Upper lobe of left lung (tissue), 6 donors: ENCODE measurements at places on chromosomes 6 and 20.

DNA sequence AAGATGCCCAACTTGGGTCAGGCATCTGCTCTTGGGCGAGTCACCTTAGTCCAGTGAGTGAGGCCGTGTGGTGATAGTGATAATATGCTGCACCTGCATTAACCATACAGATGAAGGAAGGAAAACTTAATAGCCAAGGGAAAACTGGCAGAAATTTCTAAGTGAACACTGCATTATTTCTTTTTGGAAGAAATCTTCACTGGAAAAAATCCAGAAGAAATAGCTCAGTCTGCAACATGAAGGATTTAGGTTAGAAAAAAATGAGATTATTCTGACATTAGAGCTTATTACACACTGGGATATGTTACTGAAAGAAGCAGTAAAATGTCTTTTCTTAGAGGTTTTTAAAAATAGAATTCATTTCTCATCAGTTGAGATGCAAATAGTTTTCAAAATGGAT lies 947.3 kb downstream of the KIF16B start:
- no peaks in the 10 kb centered on the region for H3K27me3 ChIP-seq
- no peak for DNase-seq
- H3K4me1 ChIP-seq = no peaks in the 10 kb centered on the region
- H3K27ac ChIP-seq = no peak overlapping the region
- no peaks in the 10 kb centered on the region for H3K36me3 ChIP-seq
- H3K4me3 ChIP-seq = no peak overlapping the region

GRCh38 chr6:35158520-35158919 lies 17.4 kb upstream of the TCP11 start:
- no peaks in the 10 kb centered on the region for H3K36me3 ChIP-seq
- no peak overlapping the region for H3K27ac ChIP-seq
- no peaks in the 10 kb centered on the region for H3K4me1 ChIP-seq
- no peaks in the 10 kb centered on the region for H3K27me3 ChIP-seq
- no peak for DNase-seq

- H3K27me3 ChIP-seq = no peaks in the 10 kb centered on the region
- no peak for DNase-seq
- H3K27ac ChIP-seq = no peak overlapping the region
- no peaks in the 10 kb centered on the region for H3K4me1 ChIP-seq
Measured at GRCh38 chr6:169292338-169293124, 38.9 kb upstream of the THBS2 start.

DNA sequence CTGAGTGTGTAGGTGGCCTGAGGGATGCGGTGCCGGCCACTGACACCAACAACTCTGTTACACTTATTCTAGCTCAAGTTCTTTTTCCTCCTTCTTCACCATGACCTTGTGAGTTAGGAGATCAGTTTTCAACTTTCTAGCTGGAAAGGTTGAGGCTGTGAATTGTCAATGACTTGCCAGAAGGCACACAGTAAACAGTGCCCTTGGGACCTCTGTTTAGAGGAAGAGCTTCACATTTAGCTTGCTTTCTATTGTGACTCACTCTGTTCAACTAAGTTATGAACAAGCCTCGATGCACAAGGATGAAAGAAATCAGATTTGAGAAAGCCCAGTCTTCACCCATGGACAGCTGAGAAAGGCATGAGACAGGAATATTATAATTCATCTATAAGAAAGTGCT lies 455.6 kb downstream of the MAFB start:
- H3K4me3 ChIP-seq = no peak overlapping the region
- H3K27me3 ChIP-seq = no peaks in the 10 kb centered on the region
- H3K27ac ChIP-seq = no peak overlapping the region
- no peaks in the 10 kb centered on the region for H3K36me3 ChIP-seq
- no peaks in the 10 kb centered on the region for H3K4me1 ChIP-seq

DNA sequence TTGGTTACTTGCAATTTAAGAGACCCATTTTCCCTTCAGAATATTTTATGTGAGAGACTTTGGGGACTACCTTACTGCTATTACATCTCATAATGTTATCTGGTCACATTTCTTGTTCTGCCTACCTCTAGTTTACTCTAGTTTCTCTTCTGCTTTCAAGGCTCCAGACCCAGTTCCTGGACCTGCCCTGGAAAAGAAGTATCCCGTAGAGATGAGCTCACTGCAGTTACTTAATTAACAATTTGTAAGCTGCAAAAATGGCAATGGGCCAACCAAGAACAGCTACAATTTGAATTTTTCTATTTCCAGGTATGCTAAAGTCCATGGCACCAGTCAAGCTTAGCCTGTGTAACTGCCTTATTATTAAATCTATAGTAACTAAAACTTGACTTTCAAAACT lies 25.0 kb downstream of the TAB2 start:
- no peaks in the 10 kb centered on the region for H3K36me3 ChIP-seq
- H3K27me3 ChIP-seq = no peaks in the 10 kb centered on the region
- no peak overlapping the region for H3K4me3 ChIP-seq
- no peak for DNase-seq

- H3K4me3 ChIP-seq = no peak overlapping the region
- H3K36me3 ChIP-seq = peaks cover 67% of the 10 kb centered on the region
- DNase-seq = no peak
- no peaks in the 10 kb centered on the region for H3K27me3 ChIP-seq
Measured at GRCh38 chr20:34771680-34772081, 53.8 kb downstream of the NCOA6 start.

GRCh38 chr20:58161192-58161591 lies 67.3 kb downstream of the ANKRD60 start:
- H3K4me1 ChIP-seq = no peaks in the 10 kb centered on the region
- H3K27me3 ChIP-seq = no peaks in the 10 kb centered on the region
- H3K27ac ChIP-seq = peak overlapping the region; percentile 32
- H3K4me3 ChIP-seq = no peak overlapping the region
- H3K36me3 ChIP-seq = no peaks in the 10 kb centered on the region

DNA sequence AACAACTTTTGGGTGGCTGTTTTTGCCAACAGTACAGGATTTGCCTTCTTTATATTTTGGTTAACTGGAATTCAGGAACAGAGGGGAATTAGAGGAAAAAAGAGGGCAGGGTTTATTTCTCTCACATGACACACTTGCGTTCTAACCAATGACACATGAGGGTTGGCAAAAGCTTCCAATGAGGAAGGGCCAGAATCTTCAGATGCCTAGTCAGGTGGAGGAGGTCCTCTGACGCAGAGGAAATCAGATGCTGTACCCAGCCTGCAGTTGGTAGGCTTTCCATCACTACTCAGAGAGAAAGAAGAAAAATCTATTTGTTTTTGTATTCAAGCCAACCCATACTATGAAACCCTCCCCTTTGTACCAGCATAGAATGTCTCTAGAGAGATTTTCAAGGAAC lies 20.8 kb downstream of the TM9SF4 start:
- H3K36me3 ChIP-seq = peaks cover 11% of the 10 kb centered on the region
- no peak for DNase-seq
- no peaks in the 10 kb centered on the region for H3K4me1 ChIP-seq
- H3K27ac ChIP-seq = no peak overlapping the region
- no peak overlapping the region for H3K4me3 ChIP-seq

DNA sequence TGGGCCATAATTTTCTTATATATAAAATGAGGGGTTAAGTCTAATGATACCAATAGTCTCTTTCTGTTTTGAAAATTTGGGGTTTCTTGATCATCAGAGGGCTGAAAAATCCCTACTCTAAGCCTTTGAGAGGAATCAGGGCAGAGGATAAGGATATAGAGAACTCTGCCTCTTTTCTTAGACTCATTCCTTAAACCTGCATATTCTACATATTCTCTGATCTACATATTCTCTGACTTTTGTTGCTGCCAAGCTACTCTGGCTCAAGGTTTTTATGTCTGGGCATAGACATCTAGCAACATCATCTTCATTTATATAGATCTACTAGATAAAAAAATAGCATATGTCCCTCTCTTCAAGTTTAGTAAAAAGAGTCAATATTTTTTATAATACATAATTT lies 71.2 kb downstream of the FLRT3 start:
- H3K27me3 ChIP-seq = no peaks in the 10 kb centered on the region
- H3K27ac ChIP-seq = no peak overlapping the region
- no peak overlapping the region for H3K4me3 ChIP-seq

GRCh38 chr6:52253494-52253893 lies 9.2 kb upstream of the IL17F start:
- H3K36me3 ChIP-seq = no peaks in the 10 kb centered on the region
- H3K4me3 ChIP-seq = no peak overlapping the region
- H3K4me1 ChIP-seq = no peaks in the 10 kb centered on the region
- DNase-seq = peak; percentile 29
- no peaks in the 10 kb centered on the region for H3K27me3 ChIP-seq

DNA sequence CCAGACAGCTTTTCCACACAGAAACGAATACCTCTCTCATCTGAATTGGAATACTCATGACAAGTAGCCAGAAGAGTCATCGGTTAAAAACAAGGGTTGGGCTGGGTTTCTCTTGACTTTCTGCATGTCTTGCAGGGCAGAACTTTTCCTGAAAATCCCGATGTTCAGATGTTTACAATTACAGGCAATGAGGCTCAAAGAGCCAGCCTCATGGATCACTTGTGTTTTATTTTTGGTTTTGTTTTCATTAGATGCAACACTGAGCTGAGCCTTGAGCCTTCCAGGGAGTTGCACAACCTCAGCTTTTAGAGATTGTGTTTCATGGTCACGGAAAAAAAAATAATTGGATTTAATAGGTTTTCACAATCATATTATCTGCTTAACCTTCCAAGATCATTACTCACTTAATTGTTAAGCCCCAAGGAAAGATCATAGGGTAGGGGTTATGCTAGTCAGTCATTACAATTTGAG lies 288.1 kb upstream of the PRDM1 start:
- DNase-seq = no peak
- H3K4me1 ChIP-seq = peaks cover 7% of the 10 kb centered on the region
- no peaks in the 10 kb centered on the region for H3K27me3 ChIP-seq
- no peak overlapping the region for H3K27ac ChIP-seq
- no peaks in the 10 kb centered on the region for H3K36me3 ChIP-seq

GRCh38 chr6:68144667-68145066 lies 490.4 kb upstream of the ADGRB3 start:
- no peaks in the 10 kb centered on the region for H3K4me1 ChIP-seq
- no peaks in the 10 kb centered on the region for H3K36me3 ChIP-seq
- no peaks in the 10 kb centered on the region for H3K27me3 ChIP-seq
- H3K4me3 ChIP-seq = no peak overlapping the region
- no peak overlapping the region for H3K27ac ChIP-seq

- no peak overlapping the region for H3K27ac ChIP-seq
- H3K4me1 ChIP-seq = peaks cover 18% of the 10 kb centered on the region
- no peaks in the 10 kb centered on the region for H3K36me3 ChIP-seq
- DNase-seq = no peak
Measured at GRCh38 chr20:23249541-23249940, 101.0 kb upstream of the NXT1 start.

- H3K4me3 ChIP-seq = no peak overlapping the region
Measured at GRCh38 chr6:56820060-56820459, 134.8 kb upstream of the BEND6 start.

GRCh38 chr20:32506721-32507120 lies 78.4 kb downstream of the NOL4L start:
- H3K4me3 ChIP-seq = no peak overlapping the region
- no peaks in the 10 kb centered on the region for H3K27me3 ChIP-seq
- H3K4me1 ChIP-seq = peaks cover 28% of the 10 kb centered on the region
- H3K36me3 ChIP-seq = no peaks in the 10 kb centered on the region
- no peak for DNase-seq
- no peak overlapping the region for H3K27ac ChIP-seq
